Daoy (cell line): ENCODE measurements at places on chromosomes 1 and 21. TPM values are rescaled to one million over a fixed set of nuclear protein-coding genes. Genes with fewer than 3 reads are reported as not detected.

DNA sequence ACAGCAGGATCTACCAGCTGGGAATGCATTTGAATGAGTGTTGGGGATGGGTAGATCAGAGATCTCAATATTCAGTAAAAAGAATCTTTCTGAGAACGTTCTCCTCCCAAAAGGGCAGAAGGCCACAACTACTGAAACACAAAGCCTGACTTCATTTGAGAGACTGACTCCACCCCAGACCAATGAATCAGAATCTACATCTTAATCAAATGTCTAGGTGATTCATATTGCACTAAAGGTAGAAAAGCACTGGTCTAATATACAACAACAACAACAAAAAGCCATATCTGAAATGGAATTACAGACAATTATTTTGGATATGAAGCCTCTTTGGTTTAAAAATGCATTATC, 123.9 kb downstream of the SMYD3 start:
- DNase-seq = no peak

GRCh38 chr1:111879081-111879480, 110.4 kb downstream of the KCND3 start:
- peak; percentile 21 for DNase-seq

- DNase-seq = no peak
These were observed 62.1 kb downstream of the FOXJ3 start for GRCh38 chr1:42272920-42273319.

DNA sequence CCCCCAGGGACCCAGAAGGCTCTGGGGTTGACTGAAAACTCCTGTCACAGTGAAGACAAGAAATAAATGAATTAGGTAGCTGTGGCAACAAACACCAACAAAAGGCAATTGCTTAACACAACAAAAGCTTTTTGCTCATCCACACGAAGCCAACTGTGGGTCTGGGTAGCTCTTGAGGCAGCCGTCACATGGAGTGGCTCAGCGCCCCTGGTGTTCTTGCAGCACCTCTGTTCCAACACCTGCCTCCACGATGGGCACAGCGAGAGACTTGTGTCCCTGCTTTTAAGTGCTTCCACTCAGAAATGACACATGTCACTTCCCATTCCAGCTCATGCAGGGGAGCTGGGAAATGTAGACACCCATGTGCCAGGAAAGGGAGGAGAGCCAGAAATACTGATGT, 364.5 kb upstream of the DUSP10 start:
- no peak for DNase-seq

DNA sequence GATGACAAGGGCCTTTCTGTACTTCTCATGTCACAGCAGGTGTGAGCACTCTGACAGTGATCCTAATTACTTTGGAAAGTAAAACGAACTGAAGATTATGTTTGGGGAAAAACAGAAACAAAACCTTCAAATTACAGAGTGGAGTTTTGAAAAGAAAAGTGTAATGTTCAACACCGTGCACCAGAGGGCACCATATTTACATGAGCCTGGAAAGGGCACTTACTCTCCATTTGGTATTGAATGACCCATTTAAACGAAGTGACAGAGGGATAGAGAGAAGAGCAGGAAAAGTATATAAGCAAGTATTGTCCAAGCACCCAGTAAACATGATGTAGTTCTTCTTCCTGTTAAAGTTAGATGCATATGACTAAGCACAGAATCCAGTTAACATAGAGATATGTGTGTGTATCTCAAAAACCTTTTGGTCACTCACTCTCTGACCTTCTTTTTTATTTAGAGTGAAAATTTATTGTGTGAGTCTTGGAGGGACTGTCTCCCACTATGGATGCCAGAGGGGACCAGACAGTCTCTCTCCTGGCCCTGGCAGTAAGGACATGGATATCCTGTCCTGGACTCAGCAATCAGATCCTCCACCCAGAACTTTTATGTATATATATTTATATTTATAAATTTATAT, 3.8 kb upstream of the RGSL1 start:
- DNase-seq = peak; percentile 40

DNA sequence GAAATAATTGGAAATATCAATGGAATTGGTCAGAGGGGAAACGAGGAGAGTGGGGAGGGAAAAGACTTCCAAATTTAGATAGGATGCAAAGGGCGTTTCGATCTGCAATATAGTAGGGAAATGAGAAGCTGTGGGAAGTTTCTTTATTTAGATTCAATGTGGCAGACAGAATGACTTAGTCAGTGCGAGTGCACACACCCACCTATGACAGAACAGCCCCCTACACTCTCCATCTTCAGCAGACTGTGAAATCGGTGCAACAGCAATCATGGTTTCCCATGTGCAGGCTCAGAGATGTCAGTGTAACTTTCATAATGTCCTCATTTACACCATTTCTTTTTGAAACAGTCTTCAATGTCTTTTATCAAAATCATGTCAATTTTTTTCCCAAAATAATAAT, 46.0 kb downstream of the DIP2A start:
- DNase-seq = no peak

DNA sequence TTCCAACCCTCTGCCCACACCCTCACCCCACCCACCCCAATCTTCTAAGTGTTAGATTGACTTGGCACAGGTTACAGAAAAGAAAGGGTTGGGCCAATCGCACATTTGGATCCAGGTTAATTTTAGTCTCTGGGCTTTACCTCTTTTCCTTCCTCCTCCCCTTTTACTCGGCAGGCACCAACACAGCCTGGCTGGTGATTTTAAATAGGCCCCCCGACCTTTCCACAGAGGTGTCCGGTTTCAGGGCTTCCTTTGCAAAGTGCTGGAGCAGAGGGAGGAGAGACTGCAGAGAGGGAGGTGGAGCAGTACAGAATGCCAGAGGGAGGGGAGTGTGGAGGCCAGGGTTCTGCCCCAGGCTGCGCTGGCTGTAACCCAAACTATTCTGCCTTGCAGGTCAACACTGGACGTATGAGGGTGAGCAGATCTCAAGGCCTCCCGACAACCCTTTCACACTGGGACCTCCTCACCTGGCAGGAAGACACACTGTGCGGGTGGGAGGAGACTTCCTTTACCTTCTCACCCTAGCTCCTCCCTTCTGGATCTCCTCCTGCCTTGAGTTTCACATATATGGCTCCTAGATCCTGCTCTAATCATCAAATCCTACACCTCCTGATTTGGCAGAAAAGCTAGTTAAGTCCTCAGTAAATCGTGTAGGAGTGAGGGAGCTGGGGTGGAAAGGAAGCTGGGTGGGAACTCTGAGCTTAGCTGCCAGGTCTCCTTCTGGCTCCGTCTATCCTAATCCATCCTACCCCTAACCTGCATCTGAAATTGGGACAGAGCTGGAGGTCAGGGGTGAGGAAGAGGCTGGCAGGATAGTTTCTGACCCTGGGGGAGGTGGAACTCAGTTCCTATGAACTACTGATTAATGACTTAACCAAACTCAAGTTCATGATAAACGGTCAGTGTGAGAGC, 2.4 kb downstream of the CA14 start:
- peak; percentile 23 for DNase-seq

DNA sequence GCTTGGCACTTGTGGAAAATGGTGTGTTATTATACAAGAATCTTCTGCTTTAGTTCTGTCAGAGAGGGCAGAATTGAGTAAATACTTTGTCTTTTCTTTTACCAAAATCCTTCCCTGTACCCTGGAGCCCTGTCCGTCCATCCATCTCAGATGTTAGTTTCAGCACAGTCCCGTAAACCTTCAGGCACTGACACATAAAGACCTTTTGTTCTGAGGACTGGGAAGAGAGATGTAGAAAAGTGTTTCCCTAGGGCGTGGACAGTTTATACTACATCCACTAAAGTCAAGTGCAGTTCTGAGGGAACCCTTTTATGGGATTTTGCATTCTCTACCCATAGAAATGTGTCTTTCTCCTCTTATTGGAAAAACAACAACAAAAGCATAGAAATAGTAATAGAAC, 162.4 kb downstream of the PDE4B start:
- DNase-seq = no peak

DNA sequence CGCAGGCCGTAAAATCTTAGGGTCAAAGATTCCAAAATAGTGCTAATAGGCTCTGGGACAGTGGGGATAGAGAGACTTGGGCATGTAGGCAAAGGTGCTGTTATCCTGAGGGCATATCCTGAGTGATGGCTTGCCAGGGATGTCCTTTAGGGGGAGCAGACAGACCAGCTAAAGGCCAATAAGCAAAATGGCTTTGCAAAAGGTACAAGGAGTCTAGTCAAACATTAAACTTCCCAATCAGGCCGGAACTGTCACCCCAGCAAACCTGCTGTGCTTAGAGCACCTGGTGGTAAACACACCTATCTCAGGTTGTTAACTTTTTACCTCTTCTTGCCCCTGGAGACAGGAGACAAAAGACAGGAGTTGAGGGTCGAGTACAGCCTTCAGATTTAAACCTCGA, 49.1 kb downstream of the TRABD2B start:
- no peak for DNase-seq

DNA sequence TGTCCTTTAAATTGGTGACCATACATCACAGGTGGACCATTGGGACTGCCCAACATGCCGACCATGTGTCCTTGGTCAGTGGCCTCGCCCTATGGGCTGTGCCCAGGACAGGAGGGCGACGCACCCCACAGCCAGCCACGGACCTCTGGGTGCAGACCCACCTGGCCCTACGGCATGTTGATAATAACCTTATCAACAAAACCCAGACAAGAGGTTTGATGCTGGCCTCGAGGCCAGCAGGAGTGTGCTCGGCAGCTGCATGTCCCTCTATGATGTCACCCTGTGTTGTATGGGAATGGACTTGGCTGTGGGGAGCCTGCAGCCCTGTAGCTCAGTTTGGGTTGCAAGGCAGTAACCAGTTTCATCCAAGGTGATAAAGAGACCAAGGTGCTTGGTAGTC, 32.1 kb downstream of the SLC37A1 start:
- DNase-seq = no peak

DNA sequence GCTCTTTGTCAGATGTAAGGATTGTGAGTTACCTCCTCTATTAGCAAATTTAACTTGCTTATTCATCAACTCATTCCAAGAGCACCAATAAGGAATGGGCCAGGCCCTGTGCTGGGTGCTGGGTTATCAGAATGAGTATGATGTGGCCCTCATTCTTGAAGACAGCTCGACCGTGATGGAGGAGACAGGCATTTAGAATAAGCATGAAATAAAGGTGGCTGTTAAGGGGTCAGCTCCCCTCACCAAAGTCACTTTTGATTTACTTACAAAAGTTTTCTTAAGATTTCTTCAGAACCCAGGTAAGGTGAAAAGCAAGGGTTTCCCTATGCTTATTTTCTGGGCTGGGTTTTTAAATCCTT, 15.3 kb upstream of the PADI1 start:
- no peak for DNase-seq

DNA sequence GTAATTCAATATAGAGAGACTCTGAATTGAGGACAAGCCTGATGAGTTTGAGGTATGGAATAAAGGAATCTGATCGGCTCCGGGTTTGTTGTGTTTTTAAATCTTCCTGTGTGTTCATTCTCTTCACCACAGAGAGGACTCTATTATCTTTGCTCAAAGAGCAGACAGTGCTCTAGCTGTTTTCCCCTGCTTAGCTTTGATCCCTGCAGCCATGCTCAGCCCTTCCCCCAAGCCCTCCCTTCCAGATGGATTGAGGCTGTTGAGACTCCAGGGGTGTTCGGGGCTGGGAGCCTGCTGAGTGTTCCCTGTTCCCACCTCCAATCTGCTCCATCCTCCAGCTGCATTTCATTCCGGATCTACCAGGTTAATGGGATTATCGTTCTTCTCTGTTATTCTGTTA, 74.2 kb upstream of the CXADR start:
- no peak for DNase-seq

DNA sequence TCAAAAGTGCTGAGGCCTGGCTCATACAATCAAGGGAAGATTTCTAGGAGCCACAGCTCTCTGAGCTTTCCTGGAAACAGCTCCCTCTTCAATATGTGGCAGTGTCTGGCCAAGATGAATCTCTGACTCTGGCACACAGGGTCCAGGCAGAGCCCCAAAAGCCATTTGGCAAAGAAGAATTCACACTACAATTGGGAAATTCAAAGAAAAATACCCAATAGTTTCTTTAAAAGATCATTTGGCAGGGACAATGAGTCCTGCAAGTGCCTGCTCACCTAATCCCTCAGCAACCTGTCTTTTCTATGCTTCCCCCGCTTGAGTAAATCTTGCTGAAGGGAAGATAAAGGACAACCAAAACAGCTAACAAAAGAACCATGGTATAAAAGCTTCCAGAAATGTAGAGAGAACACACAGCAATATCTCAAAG, 124.6 kb downstream of the TGFBR3 start:
- DNase-seq = no peak

DNA sequence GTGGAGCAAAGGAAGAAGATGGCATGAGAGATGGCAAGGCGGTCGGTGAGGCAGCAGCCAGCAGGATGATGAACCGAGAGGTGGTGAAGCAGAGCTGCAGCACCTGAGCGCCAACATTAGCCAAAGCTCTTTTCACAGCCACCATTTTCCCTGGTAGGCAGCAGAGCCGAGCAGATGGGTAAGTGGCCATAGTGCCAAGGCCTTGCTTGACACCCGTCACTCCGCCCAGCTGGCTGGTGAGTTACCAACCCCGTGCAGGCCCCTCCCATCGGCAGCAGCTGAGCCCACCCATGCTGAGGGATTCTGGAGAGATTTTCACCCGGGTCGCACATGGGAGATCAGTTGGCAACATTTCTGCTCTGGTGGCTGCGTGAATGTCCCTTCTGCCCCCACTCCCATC, 647.7 kb downstream of the PTPRU start:
- no peak for DNase-seq

GRCh38 chr1:154553056-154554030, 5.1 kb downstream of the UBE2Q1 start:
- no peak for DNase-seq

DNA sequence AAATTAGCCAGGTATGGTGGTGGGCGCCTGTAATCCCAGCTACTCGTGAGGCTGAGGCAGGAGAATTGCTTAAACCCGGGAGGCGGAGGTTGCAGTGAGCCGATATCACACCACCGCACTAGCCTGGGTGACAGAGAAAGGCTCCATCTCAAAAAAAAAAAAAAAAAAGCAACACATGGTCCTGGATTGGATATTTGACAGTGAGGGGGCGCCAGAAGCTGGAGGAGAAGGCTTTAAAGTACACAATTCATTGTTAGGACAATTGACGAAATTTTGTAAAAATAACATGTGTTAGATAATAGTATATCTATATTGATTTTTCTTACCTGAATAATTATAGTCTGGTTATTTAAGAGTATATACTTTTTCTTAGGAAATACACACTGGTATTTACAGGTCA, 50.2 kb upstream of the USP25 start:
- DNase-seq = no peak

The OR14K1 gene
- total RNA-seq = not detected in 2 replicates

The OLFML2B gene
- total RNA-seq = 0.21 and 0.29 TPM in 2 replicates

The PTGER3 gene
- total RNA-seq = under 0.01 and 0.03 TPM in 2 replicates

The TRMT1L gene
- 16.1 and 37.1 TPM in 2 replicates for total RNA-seq

The GSTM5 gene
- total RNA-seq = not detected in 2 replicates

The HAPLN2 gene
- 0.23 TPM in 1 of 2 replicates, not detected in the other for total RNA-seq

The FNDC5 gene
- total RNA-seq = 2.0 and 2.7 TPM in 2 replicates

The INSRR gene
- not detected in 2 replicates for total RNA-seq

The LRRN2 gene
- 0.36 and 0.69 TPM in 2 replicates for total RNA-seq

The DRAM2 gene
- 36.7 and 49.8 TPM in 2 replicates for total RNA-seq
